NCI-H1092 treated with DMSO at 0.1 percent for 48 hours (cell line): ENCODE measurements at places on chromosomes 7 and 10.

GRCh38 chr7:53602817-53603418, 567.5 kb downstream of the POM121L12 start:
- DNase-seq: no peak

GRCh38 chr10:28253169-28253785, 49.6 kb downstream of the MPP7 start:
- DNase-seq: no peak

GRCh38 chr7:50982626-50983025, 199.9 kb upstream of the GRB10 start:
- DNase-seq: no peak

DNA sequence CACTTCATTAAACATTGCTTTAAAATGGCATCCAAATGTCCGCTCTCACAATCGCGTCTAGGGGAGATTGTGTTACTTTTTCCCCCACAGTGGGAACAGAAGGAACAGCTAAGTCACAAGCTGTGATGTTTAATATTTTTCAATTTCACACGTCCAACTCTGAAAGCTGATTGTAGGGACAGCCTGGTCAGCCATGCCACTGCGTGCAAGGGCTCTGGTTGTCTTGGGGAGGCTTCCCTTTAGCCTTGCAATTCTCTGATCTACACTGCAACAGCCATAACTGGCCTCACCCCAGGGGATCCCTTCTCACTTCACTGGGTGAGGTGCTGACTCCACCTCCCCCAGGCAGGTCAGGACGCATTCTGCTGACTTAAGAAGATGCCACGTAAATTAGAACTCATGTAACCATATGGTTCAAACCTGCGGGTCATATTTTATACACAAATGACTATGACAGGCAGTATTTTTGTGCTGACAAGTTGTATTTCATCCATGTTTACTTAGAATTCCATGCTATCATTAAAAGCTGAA, 425.2 kb upstream of the NFE2L3 start:
- DNase-seq: no peak

GRCh38 chr7:42956062-42956461, 23.9 kb downstream of the MRPL32 start:
- DNase-seq: no peak

GRCh38 chr10:13767676-13768178, 181.0 kb downstream of the PRPF18 start:
- no peak for DNase-seq

DNA sequence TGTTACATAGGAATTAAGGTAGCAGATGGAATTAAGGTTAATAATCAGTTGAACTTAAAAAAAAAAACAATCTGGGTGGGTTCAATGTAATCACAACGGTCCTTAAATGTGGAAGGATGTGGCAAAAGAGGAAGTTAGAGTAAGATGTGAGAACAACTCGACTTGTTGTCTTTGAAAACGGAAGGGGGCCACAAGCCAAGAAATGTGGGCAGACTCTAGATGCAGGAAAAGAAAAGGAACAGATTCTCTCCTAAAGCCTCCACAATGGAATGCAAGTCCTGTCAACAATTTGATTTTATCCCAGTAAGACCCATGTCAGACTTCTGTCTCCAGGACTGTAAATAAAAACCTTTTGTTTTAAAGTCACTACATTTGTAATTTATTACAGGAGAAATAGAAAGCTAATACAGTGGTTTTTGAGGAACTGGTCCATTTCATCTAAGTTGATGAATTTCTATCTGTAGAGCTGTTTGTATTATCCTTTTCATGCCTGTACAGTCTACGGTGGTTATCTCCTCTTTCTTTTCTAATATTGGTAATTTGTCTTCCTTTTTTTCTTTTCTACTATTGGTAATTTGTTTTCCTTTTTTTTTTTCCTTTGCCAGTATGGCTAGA, 8.6 kb downstream of the MCMBP start:
- no peak for DNase-seq

DNA sequence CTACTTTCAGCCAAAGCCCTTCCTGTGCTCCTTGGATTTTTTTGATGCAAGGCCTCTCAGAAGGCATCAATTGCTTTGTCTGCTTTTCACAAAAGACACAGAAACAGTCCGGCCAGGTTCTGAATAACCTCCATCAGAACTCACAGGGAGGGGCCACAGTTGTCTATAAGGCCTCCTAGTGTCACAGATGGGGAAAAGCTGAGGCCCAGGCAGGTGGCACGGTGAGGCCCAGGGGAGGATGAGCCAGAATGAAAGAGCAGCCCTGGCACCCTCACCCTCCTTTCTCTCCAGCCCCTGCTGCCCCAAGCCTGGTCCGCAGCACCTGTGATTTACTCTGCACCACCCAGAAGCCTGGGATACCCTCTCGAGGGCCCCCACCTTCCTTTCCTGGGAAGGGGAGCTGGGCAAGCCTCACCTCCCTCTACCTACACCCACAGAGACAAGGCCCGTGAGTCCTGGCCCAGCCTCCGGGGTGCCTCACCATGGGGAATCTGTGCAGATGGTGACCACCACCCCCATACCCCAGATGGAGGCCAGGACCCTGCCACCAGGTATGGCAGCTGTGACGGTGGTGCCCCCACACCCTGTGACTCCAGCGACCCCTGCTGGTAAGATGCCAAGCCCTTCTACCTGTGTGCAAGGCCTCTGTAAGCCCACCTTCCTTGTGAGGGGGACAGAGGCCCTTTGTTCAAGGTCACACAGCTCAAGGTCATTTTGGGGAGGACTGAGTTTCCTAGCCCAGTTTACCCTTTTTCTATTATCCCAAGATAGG, 26.2 kb upstream of the ZNF467 start:
- DNase-seq: peak; percentile 15

- no peak for DNase-seq
Measured at GRCh38 chr7:139648941-139649425, 125.5 kb downstream of the CLEC2L start.

GRCh38 chr7:29915481-29916215, 74.0 kb downstream of the SCRN1 start:
- peak; percentile 48 for DNase-seq

DNA sequence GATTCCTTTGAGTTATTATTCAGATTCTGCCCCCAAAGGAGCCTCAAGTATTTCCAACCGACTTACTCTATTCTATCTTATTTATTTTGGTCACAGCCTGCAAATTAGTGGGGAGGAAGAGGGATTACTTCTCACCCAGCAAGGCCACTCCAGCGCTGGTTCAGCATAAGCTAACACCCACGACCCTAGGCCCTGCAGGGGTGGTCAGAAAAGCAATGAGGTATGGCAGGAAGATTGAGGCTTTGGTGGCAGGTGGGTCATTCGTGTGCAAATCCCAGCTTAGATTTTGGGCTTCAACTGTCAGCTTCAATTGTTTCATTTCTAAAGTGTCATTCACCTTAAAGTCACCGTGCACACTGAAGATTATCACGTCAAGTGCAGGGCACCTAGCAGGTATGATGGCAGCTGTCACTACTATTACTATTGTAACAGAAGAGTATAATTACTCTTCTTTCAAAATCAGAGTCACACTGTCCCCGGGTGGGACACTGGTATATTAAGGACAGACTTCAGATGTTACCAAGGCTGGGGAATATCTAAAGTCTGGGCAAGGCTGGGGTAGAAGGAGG, 48.8 kb upstream of the OPTN start:
- DNase-seq: no peak

GRCh38 chr7:36032361-36032818, 120.7 kb upstream of the EEPD1 start:
- DNase-seq: peak; percentile 23

DNA sequence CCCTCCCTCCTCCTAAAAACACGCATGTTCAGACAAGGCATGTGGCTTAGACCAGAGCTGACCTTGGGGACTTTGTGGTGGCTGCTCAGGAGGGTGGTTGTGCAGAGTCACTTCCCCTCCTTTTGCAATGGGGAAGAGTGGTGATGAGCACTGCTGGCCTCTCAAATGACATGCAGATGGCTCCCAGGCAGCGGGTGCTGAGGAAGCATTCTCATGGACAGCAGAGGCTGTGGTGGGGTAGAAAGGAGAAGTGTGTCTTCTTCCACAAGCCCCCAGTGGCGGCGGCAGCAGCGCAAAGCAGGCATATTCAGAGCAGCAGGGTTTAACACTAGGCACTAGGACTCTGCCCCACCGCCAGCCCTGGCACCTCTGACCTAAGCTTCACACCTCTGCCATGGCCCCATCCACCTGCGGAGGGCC, 105.9 kb upstream of the ANLN start:
- no peak for DNase-seq

DNA sequence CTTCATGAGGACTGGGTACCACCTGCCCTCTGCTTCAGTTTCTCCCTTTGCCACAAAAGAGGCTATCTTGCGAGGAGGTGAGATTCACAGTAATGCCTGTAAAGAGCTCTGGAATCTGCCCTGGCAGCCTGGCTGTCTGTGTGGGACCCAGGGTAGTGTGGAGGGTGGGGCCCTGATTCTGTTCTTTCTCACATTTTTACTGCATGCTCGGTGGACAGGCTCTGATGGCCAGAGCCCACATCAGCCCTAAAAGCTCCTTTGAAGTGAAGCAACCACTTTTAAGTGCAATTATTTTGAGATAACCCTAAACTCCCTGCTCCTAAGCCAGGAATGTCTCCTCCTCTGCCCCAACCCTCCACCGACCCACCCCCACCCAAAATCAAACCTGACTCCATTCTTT, 92.1 kb upstream of the PODXL start:
- DNase-seq: no peak
